ENCODE measurements at places on chromosomes 1 and 21. TPM values are rescaled to one million over a fixed set of nuclear protein-coding genes. Genes with fewer than 3 reads are reported as not detected.

DNA sequence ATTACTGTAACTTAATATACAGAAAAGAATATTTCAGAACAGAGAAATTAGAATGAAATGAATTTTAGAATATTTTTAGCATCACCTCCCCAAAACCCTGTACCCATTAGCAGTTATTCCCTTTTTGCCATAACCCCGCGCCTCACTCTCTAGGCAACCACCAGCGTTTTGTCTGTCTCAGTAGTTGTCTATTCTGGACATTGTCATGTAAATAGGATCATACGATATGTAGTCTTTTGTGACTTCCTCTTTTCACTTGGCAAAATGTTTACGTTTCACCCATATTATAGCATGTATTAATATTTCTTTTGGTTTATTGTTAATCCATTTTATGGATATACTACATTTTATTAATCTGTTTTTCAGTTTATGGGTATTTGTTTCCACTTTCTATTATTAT lies 24.9 kb downstream of the SOAT1 start:
- DNase-seq = no peak

DNA sequence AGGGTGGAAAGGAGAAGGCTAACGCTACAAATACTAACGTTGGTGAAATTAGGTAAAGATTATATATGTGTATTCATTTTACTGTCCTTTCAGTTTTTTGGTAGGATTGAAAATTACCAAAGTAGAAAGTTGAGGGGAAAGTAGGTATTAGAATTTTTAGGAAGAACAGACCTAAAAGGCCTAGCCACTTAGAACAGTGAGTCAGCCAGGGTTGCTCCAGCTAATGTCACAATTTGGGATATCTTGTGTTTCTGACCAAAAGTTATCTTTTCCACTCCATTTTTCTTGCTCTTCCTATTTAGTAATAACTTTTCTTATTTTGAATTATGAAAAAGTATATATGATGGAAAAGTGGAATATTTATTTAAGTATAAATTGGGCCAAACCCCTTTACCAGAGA lies 40.1 kb downstream of the F3 start:
- DNase-seq = no peak

DNA sequence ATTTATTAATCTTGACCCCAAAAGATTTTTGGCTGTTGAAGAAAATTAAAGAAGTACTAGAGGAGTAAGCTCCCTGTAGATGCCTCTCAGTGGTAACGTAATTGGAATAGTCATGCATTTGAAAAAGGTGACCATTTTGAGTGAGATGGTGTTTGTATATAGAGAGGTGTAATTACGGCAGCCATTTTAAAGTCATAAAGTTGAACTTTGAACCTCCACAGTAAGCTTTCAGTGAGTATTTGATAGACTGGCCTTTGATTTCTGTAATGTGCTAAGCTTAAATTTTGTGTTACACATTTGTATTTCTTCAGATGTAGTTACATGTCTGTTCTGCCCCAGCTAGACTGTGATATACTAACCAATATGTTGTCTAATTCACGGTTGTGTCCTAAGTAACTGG lies 21.5 kb upstream of the TMCO2 start:
- DNase-seq = no peak

GRCh38 chr1:224106568-224107281 lies 7.2 kb upstream of the FBXO28 start:
- no peak for DNase-seq

GRCh38 chr21:33064623-33065390 lies 5.1 kb upstream of the OLIG1 start:
- no peak for DNase-seq

DNA sequence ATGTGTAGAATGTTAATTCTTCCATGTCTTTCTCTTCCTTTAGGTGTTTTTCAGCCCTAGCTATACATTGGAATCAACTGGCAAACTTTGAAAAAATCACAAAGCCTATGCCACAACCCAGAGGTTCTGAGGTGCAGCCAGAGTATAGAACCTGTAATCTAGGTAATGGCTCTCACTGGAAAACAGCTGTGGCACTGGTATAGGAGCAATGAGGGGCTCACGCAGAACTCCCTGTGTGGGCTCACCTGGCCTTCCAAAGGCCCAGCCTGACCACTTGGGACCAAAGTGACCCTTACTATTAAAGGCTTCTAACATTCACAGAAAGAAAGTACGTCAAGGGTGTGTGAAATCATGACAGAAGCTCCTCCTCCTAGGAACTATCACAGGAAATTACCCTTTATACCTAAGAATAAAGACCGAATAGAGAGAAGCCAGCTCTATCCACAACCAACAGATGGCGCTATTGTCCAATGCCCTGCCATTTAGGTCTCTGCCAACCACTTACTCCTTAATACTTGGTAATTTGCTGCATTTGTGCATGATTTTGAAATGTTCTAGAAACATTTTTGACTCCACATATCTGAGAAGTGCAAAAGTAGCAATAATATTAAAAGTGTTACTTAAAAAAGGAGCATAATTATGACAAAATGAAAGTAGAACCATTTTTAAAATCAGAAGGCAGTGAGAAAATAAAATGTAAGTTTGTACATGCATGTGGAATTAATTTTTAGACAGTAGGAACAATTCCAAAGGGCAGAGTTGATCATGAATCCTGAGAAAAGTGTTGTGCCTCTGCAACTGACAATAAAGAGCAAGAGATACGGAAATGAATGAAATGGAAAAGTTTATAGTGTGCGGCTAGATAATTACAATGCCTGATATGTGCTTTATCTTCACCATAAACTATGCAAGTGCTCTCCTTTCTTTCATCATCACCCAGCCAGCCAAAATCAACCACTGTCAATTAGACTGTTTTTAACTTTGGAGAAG lies 93.1 kb upstream of the HAO2 start:
- DNase-seq = peak; percentile 15

DNA sequence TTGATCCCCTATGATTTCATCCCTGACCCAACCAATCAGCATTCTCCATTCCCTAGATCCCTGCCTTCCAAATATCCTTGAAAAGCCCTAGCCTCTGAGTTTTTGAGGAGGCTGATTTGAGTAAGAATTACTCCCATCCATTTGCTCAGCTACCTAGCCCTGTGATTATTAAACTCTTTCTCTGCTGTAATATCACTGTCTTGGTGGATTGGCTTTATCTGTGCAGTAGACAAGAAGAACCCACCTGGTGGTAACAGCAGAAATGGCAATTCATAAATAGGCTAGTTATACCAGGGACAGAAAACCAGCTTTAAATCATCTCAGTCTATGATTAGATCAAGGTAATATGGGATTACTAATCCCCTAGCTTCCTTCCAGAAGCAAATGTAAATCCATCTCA lies 13.0 kb downstream of the IL20 start:
- DNase-seq = no peak

- no peak for DNase-seq
Observed at GRCh38 chr1:9823693-9823942, 147 bp downstream of the CLSTN1 start.

DNA sequence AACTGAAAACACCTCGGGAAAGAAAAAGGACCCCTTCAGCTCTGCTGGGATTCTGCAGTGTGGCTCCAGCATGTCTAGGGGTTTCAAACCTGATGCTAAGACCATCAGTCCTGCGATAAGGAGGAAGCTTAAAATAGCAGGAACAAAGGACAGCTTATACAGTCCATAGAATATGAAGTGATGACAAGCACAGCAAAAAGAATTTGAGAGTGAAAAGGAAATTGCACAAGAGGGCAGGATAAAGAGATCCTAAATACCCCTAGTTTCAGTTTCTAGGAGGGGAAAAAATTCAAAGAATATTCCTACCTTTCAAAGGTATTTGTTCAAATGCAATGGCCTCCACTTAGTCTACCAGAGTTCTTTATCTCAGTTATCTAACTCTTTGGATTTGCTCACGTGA lies 171.4 kb downstream of the TGFB2 start:
- no peak for DNase-seq

DNA sequence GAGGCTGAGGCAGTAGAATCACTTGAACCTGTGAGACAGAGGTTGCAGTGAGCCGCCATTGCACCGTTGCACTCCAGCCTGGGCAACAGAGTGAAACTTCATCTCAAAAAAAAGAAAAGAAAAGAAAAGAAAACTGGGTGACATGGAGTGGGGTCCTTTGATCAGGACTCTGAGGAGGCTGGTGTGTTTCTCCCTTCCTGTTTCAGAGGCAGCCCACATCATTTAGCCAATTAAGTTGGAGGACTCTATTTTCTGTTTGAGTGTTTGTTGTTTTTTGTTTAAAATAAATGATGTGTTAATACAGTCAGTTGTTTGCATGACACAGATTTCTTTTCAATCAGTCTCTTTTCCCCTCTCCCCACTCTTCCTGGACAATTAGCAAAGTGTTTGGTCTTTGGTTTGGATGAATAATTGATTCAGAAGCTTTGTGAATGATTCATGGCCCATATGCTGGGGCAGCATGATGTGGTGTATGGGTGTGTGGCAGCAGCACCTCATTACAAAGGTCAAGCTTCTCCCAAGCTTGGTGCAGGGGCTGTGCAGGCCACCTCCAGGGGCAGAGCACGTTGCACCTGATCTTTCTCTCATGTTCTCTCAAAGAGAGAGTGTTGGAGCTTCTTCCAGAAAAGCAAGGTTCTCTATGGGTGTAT lies 48.8 kb downstream of the CACNA1E start:
- no peak for DNase-seq

GRCh38 chr1:48023488-48023887 lies 26.3 kb upstream of the TRABD2B start:
- DNase-seq = no peak

DNA sequence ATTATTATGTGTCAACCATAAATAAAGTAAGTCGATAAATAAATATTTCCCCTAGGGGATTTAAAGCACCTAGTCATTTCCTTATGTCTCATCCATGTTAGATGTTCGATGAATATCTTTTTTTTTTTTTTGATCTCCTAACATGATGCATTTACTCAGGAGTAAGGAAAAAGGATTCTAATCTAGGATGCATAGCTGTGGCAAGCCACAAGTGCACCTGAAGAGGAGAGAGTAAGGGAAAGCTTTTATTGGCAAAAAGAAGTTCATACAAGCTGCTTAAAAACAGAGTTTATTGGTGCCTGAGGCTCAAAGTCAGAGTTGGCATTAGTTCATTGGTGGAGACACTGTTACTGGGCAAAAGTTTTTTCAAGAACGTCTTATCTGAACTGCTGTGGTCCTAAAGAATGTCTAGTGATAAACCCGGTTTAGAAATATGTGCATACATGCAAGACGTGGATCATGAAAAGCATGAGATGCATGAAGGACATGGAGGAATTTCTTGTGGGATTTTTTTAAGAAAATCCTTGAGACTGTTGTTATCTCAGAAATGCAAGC lies 51.7 kb downstream of the SWT1 start:
- DNase-seq = no peak

DNA sequence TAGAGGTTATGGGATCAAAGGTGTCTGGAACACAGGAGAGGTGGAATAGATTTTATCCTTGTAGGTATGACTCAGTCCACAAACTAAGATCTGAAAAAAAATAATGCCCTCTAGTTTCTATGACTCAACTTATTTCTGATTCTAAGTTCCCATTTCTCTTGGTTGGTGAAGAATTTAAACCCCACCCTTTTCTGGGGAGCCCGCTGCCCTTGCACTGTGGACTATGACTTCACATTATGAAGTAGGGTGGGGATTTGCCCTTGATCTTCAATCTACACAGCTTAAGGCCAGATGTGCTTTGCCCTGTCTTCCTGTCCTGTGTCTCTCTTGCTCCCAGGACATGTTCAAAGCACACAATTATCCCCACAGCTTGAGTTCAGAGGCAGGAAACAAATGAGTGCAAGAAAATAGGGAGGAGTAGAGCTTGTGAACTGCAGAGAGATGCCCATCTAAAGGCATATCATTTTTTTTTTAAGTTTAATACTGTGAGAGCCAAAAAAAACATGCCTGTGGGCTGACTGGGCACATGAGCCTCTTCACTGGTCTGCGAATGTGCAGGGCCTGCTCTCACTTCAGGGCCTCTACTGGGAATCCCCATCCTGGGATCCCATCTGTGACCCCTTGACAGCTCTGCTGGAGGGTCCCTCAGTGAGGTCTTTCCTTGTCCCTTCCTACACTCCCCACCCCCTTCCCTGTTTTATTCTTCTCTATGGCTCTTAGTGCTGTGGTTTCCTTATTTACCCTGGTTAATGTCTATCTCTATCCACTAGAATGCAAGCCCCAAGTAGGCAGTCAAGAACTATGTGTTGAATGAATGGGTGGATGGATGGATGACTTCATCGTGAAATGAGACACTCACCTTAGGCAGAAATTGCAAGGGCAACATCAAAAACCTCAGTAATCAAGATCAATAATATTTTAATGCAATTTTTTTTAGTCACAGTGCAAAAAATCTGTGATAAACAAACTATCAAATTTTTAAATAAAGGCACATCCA lies 61.5 kb downstream of the CD58 start:
- DNase-seq = no peak

GRCh38 chr1:89918794-89919155 lies 76.1 kb upstream of the ZNF326 start:
- DNase-seq = no peak

- no peak for DNase-seq
Observed at GRCh38 chr1:180981596-180982387, 40.9 kb downstream of the STX6 start.

DNA sequence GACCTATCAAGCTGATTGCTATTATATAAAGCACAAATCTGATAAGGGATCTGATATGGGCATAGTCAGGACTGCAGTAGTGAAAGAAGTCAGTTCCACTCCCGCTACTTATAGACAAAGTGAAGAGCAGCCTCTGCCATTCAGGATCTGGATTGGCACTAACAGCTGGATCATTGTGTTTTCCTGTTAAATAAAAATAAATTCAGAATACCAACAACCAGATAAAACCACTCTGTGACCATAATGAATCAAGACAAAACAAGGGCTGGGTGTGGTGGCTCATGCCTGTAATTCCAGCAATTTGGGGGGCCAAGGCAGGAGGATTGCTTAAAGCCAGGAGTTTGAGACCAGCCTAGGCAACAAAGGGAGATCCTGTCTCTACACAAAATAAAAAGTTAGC lies 5.0 kb upstream of the GLRX2 start:
- no peak for DNase-seq

DNA sequence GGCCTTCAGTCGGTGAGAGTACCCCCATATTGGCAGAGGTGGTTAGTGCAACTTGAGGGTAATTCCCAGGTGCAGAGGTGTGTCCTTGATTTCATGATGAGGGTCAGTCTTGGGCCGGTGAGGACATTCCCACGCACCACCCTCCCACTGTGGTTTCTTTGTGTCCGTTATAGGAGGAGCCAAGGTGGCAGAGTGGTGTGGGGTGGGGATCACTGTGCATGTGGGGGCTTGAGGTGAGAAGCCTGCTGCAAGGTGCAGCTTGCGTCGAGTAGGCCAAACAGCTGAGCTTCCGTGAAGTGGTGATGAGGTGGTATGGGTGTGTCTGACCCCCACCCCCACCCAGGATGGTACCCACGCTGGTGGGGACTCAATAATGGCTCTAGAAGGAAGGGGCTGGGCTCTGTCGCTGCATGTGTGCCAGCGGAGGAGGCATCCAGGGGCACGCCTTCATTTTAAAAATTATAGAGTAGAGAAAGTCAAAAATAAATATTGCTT lies 6.2 kb downstream of the PTPRF start:
- peak; percentile 31 for DNase-seq

Gene SIM2
- 1.2 TPM for total RNA-seq

Gene SYTL1
- total RNA-seq = 1.1 TPM

Gene ERICH3
- total RNA-seq = 9.5 TPM

Gene MCOLN2
- 0.40 TPM for total RNA-seq

Gene CR1
- 0.48 TPM for total RNA-seq

Gene SH3BGR
- 21.6 TPM for total RNA-seq

All from dorsolateral prefrontal cortex (tissue), 122 donors.